ENCODE measurements at places on chromosomes 5 and 9.

- DNase-seq: peak; percentile 70
Observed at GRCh38 chr5:153807801-153808200, 230.9 kb downstream of the FAM114A2 start.

DNA sequence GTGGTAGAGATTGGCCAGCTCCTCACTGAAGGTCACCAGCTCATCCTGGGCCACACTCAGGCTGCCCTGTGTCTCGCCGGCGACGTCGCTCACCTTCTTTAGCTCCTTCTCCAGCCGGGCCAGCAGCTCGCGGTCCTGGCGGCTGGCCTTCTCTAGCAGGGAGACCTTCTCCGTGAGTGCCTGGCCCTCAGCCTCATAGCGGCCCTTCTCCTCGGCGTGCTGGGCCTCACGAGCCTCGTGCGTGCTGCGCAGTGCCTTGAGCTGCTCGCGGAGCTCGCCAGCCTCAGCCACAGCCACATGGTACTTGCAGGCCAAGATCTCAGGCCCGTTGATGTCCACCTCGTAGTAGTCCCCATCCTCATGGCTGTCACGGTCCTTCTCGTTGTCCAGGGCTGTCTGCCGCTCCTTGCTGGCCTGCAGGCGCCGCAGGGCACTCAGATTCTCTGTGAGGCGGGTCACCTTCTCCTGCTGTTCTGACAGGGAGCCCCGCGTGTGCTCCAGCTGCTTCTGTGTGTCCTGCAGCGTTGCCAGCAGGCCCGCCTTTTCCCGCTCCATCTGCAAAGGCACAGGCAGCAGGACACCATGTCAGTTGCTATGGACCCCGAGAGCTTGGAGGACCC, 45.5 kb downstream of the BICD2 start:
- DNase-seq: no peak

DNA sequence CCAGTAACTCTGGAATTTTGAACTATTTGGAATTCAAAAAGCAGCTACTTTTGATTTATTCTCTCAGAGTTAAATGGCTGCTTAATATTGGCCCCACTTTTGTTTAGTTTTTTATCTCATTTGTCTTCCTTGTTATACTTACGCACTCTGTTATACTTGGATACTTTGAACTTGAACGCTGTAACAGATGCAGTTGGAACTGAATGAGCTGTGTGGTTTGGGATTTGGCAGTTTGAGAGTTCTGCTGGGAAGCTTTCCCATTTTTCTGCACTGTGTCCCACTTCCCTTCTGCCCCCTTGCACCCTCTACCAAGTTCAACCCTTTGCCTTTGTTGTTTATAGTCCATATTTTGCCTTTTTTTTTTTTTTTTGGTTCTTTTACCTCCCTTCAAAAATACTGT, 3.8 kb downstream of the RHOBTB3 start:
- no peak for DNase-seq

GRCh38 chr5:3194684-3195083, 400.9 kb upstream of the IRX1 start:
- no peak for DNase-seq

GRCh38 chr9:114898741-114899140, 31.6 kb downstream of the TNFSF8 start:
- no peak for DNase-seq

DNA sequence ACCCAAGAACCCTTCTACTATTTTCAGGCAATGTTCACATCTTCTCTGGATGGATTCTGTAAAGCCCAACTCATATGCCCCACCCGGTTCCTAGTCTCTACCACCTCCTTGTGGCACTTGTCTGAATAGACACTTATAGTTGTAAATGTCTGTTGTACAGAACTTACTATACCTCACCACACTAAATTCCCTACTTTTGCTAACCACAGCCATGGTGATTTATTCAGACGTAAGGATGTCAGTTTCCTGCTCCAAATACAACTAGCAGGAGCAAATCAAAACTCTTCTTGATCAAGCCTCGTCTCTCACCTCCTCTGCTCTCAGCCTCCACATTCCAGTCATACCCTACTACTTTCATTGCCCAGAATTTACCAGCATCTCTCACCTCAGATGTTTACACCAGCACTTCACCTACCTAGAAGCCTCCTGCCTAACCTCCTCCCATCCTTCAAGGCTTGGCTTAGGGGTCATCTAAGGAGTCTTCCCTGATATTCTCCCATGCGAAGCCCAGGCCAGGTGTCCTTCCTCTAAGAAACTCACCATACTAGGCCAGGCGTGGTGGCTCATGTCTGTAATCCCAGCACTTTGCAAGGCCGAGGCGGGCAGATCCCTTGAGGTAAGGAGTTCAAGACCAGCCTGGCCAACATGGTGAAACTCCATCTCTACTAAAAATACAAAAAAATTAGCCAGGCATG, 75.5 kb downstream of the MAPKAP1 start:
- DNase-seq: peak; percentile 21

GRCh38 chr9:123131258-123131657, 97.8 kb downstream of the GPR21 start:
- DNase-seq: no peak

GRCh38 chr5:135456238-135457099, 4.3 kb upstream of the TIFAB start:
- DNase-seq: no peak

- no peak for DNase-seq
Observed at GRCh38 chr5:122693963-122694362, 80.9 kb upstream of the SNX2 start.

DNA sequence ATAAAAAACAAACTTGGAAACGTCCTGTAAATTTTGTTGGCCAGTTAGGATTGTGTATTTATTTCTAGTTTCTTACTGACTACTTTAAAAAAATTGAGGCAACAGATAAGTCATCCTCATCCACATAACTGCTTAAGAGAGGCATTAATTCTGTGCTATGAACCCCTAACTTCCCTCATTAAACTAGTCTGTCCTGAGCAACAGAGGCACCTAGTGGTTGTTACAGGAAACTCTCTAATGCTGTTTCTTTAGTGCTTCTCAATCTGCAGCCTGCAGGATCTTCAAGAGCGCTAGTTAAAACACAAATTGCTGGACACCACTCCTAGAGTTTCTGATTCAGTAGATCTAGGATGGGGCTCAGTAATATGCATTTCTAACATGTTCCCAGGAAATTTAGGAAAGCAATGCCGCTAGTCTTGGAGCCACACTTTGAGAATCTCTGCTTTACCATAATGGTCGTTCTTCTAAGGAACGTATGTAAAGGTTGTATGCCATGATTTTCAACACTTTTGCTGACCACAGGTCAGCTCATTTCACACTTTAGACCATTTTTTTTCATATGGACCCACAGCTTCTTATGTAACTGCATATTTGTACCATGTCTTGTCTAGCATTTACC, 410.1 kb upstream of the SMARCA2 start:
- DNase-seq: no peak

- no peak for DNase-seq
Observed at GRCh38 chr5:158951436-158952247, 148.1 kb downstream of the EBF1 start.

DNA sequence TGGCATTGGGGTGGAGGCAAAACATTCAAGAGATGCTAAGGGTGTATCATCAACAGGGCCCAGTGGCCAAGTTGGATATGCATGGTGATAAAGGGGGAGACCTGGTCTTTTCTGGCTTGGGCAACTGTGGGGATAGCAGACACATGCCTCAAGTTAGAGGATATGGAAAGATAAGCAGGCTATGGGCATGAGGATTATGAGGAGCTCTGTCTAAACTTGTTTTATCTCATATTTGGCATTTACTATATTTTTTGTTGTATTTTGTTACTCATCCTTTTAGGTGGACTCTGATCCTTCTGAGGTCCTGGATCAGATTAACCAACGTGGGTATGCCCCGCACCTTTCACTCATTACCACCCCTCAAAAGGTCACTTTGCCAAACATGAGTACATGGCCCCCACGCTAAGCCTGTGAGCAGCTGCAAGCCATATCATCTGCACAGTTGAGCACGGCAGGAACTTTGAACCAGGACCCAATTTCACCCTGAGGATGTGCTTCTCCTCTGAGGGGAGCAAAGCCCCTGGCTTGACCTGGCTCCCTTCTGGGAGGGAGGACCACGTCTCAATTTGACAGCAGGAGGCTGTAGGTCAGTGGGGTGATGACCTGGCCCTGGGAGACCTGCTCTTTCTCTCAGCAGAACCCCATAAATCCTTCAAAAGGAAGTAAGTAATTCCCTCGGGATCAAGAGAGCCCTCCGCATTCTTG, 71.1 kb upstream of the CD180 start:
- DNase-seq: no peak

DNA sequence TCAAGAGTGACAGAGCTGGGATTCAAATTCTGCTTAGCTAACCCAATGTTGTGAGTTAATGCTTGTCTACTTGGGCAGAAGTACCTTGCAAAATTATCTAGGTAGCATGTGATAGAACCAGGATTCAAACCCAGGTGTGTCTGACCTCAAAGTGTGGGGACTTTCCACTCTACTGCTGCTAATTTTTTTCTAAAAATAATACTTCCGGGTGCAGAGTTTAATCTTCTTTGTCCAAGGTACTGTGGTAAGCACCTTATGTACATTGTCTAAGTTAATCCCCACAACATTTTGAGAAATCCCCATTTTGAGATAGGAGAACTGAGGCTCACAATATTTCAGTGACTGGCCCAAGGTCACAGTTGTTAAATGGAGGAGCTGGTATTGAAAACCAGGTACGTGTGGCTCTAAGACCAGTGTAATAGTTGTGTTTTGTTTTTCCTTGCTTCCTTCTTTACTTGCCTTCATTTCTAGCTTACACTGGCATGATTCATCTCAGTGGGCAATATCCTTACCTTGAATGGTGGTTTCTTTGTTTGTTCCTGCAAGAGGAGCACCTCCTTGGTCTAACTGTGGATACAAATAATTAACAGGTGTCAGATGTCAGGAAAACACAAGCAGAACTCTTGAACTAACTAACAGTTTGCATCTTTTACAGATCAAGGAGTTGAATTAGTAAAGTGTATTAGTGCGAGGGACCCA, 7.5 kb downstream of the ALDOB start:
- no peak for DNase-seq

GRCh38 chr9:122498883-122499288, 11.7 kb upstream of the OR1J2 start:
- DNase-seq: peak; percentile 63

GRCh38 chr5:139723986-139724587, 71.5 kb upstream of the PSD2 start:
- DNase-seq: no peak

GRCh38 chr5:54388409-54388808, 67.1 kb upstream of the HSPB3 start:
- DNase-seq: no peak

DNA sequence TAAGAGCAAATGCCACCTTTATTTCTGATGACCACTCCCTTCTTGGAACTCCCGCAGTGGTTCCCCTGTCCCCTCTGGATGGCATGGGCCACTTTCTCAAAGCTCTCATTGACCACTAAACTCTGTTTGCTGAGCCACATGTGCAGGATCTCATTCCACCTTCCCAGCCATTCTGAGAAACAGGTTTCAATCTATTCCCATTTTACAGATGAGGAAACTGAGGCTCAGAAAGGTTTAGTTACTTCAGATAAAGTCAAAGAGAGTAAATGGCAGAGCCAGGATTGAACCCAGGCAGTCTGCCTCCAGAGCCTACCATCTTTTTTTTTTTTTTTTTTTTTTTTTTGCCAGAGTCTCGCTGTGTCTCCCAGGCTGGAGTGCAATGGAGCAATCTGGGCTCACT, 24.2 kb downstream of the COL27A1 start:
- no peak for DNase-seq

DNA sequence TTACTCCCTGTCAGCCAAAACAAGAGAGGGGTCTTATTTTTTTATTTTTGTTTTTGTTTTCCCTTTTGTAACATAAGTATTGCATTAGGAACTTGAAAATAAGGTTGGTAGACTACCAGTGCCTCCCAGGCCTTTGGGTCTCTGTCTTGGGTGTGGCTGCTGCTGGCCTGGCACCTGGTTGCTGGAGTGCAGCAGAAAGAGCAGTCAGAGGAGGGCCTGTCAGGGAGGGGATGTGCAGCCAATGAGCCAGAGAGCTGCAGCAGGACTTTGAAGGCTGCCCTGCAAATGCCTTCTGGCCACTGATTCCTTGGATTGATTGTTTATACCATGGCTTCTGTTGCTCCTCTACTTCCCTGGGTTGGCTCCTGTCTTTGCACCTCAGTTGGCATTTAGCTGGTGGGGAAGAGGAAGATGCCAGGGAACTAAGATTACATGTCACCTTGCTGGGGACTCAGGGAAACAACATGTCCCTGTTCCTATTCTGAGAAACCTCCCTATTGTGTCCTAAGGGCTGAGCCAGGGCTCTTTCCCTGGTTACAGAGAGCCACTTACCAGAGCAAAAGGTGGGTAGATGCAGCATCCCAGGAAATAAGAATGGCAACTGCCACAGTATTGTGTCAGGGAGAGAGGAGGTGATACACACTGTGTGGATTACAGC, 66.6 kb downstream of the ANGPTL2 start:
- no peak for DNase-seq

DNA sequence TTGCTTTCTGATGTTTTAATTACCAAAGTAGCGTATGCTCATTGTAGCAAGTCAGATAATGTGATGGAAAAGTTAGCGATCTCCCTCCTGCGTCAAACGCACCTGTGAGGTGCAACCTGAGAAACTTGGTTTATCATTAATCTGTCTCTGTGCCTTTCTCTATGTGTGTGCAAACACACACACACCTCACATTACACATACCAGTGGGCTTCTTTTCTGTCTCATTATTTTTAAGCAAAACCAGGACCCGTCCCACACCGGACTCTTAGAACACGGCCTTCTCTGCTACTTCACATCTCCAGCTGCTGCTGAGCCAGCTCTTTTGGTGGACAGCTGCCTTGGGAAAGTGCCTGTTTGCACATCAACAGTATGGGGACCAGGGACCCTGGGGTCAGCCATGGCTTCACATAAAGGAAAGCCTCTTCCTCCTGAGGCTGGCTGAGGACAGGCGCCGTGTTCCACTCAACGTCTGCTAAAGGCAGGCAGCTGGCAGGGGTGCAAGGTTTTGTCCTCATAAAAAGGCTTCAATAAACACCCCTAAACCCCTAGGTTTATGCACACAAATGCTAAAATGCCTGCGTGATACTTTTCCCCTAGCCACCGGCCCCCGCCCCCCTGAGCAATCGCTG, 44.2 kb downstream of the MRPL36 start:
- no peak for DNase-seq

DNA sequence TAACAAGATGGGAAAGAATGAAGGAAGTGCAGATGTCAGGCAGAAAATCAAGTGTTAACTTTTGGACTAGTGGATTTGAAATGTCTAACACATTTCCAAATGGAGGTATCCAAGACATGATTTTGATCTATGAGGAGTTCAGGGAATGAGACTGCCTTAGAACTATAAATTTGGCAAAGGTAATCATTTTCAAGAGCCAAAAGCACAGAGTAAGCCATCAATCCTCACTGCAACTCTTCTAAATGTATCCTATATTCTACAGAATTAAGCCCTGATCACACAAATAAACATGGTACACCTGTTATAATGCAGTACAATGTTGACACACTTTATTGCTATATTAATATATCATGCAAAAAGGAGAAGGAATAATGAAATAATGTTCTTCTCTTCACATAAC, 55.6 kb downstream of the SETX start:
- DNase-seq: no peak

GRCh38 chr5:14351845-14352712, 208.9 kb downstream of the TRIO start:
- DNase-seq: peak; percentile 62

Measured in NCI-H146 (cell line).